ACHN (cell line): ENCODE measurements at places on chromosomes 6 and 20.

GRCh38 chr20:36193977-36194712, 39.6 kb downstream of the EPB41L1 start:
- DNase-seq: no peak

GRCh38 chr6:159130846-159131245, 38.4 kb upstream of the FNDC1 start:
- no peak for DNase-seq

DNA sequence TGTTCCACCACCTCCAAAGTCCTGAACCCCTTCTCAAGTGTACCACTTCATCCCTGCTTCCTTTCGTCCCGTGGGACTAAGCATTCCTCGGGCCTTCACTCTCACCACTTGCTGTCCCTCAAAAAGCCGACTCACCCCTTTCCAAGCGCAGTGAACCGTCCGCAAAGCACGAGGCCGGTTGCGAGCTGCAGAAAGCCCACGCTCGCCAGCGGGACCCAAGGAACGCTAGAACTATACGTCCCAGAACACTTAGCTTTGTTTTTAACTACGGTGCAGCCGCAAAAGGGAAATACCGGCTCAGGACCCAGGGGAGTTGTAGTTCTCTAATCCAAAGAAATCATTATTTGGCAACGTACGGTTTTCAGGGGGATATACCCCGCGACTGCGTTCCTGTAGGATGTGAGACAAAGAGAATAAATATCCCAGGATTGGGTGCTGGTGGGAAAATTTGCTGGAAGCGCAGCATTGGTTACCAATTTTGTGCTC, 416 bp upstream of the POLR1H start:
- peak; percentile 44 for DNase-seq

DNA sequence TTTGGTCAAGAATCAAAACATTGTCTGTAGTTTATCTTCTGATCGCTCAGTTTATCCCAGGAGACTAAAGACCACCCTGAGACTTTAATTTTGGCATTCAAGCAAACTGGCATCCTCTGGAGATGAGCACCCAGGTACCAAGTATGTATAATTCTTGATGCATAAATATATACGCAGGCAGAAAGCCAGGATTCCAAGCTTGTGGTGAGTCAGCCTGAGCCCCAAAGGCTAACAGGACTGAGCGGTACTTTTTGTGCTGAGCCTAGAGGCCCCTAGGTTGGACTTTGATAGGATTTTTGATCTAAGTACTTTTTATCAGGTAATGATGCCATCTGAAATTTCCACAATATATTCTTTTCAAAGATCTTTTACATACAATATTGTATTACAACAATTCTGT, 301.3 kb downstream of the TFAP2B start:
- DNase-seq: no peak

DNA sequence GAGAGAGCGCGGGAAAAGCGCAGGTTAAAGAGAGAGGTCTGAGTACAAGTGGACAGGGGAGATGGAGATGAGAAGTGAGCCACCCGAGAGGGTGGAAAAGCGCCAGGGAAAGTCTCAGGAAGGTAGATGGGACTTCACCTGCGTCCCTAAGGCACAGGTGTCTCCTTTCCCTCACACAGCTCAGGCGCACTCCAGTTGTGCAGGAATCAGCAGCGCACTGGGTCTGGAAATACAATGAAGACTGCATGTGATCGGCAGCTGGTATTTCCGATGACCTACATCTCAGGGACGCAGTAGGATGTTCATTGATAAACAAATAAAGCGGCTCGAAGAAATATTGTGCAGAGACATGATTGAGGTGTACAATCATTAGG, 432 bp upstream of the KHDRBS2 start:
- no peak for DNase-seq

DNA sequence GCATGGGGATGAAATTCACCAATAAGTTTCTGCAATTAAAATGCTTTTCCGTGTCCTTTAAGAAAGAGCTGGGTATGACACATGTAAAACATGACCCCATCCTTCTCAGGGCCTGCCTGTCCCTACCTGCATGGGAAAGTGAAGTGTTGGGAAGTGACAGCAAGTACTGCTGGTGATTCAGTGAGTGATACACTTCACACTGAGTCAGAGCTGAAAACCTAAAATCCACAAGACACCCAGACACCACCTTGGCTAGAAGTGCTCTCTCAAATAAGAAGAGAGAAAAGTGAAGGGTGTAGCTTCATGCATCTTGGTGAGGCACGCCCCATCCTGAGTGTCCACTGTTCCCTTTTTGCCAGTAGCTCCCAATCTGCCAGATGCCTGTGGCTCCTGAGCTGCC, 3.3 kb downstream of the RAB22A start:
- DNase-seq: no peak

DNA sequence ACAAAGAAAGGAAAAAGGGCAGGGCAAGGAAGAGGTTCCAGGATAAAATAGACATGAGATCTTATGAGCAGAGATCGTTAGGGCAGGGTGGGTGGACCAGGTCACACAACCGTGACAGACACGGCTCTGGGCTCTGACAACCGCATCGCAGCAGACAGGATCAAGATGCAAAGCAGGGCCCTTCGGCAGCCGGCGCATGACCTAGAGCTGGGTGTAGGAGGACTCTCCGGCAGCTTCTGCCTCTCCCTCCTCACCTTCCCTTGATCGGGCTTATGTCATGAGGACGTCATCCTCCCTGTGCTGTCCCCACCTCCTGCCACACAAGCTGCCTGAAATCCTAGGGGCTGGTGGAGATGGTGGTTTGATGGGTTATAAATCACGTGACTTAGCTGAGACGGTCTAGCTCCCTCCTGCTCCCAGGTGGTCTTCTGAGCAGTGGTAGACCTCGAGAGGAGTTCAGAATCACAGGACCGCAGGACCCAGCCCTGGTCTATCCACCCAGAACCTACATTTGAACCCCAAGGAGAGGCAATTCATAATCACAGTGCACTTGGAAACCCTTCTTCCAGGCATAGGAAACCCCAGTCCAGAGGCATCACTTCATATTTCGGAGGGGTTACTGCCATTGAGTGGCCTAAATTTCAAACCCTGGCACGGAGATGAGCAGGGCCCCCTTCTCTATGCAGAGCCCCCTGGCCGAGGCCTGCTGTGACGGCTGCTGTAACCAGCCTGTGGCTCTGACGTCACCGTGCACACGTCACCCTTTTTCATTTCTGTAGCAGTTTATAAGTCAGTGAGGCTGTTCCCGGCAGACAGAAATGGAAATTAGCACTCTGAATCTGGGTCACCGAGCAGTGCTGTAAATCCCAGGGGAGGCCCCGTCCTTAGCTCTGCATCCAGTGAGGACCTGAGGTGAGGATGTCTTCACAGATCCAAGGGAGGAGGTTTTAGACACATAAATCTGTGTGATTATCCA, 8.7 kb upstream of the CCR6 start:
- no peak for DNase-seq

GRCh38 chr6:140921366-140922226, 1211.1 kb upstream of the GJE1 start:
- DNase-seq: peak; percentile 61

- no peak for DNase-seq
Measured at GRCh38 chr20:47799116-47799715, 13.9 kb upstream of the SULF2 start.

DNA sequence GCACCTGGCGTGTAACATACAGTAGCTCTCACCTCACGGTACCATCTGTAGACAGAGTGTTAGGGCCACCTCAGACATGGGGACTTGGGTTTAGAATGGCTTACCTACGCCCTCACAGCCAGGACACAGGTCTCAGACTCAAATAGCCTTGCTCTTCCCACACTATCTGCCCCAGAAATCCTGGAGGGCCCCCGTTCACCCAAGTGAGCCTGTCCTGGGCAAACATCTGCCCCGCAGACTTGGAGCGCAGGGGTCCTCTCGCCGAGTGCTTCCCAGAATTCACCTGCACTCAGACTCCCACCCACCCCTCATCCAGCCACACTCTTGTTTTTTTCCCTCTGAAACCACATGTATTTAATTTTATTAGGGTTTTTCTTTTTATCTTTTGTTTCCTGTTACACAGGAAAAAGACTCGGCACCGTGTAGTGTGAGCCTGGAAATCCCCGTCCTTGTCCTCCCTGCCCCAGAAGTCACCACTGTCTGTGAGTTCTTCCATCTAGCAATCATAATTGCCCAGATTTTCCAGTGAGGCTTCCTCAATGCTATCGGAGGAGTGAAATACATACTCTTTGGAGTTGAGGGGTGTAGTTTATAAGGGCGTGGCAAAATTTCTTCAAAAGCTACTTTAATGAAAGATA, 17.1 kb upstream of the MAP1LC3A start:
- no peak for DNase-seq
